Activated CD4-positive, alpha-beta T cell treated with anti-CD3 and anti-CD28 coated beads, Interleukin-2, amount 10 ng/mL, durations not matched to agents 7 days and 5 days (primary cell): ENCODE measurements at places on chromosomes 5 and 9.

- DNase-seq, result peak; percentile 47
These were observed 51.2 kb upstream of the ZSWIM6 start for GRCh38 chr5:61280761-61281427.

- DNase-seq, result no peak
These were observed 39.5 kb upstream of the MAMDC2 start for GRCh38 chr9:70003901-70004714.

DNA sequence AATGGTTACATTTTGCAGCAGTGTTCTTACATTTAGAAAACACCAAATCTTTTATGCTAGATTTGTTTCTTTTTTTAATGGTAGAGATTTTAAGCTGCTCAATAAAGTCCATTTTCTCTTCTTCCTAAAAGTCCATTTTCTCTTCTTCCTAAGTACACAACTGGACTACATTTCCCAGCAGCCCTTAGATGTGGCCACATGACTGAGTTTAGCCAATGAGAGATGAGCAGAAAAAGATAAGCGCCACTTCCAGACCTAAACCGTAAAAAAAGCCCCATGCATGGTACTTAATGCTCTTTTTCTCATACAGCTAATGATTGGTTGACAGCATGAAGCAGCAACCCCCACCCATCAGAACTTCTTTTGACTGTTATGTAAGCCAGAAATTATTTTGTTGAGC lies 206.7 kb downstream of the FAM114A2 start:
- no peak for DNase-seq

DNA sequence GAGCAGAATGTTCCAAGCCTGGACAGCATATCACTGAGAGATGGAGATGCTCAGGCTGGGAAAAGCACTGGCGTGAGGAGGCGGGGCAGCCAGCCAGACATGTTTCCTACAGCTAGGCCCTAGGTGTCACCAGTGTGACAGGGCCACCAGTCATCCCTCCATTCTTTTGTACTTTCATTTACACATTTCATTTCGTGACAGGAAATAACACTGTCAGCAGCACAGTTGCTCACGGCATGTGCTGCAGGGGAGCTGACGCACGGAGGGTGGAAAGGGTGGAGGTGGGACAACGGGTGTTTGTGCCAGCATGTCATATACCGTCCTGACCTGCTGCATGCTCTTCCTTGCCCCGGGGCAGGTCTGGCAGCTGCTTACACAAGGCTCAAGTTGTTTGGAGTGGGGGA lies 14.8 kb upstream of the CEMIP2 start:
- peak; percentile 86 for DNase-seq

DNA sequence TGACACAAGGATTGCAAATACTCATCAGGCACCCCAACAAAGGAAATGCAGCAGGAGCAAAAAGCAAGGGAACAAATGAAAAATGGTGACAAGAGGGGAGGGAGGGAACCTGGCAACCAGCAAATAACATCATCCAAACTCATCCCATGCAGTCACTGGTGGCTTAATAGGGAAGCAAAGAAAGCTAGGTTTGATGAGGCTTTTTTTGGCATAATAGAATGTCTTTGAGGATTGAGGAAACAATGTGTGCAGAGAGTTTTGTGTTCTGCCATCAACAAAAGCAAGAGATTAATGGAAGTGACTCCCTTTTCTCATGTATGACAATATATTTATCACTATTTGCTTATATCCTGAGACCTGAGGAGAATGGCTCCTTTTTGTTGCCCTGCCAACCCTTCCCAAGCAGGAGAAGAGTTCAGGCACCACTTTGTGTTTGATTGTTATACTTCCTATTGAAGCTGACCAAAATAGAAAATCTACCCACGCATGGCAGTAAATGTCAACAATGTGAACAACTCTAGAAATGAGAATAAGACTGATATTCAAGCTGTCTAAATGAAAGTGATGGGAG lies 375.7 kb downstream of the CAAP1 start:
- no peak for DNase-seq

GRCh38 chr5:141958546-141959172 lies 657 bp upstream of the PCDH12 start:
- no peak for DNase-seq

DNA sequence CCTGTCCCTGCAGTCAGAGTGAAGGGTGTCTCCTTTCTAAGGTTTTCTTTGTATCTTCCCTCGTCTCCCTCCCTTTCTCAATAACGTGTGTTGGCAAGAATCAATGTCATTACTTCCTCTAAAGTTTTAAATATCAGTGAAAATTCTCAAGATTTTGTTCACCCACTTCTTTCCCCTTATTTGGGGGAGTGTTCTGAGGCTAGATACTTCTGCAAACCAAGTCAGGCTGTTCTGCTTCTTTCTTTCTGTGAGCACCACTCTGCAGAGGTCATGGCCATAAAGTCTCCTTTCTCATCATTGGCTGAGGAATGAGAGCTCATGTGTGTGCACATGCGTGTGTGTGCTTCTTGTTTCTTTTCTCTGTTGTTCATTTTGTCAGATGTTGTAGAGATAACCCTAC lies 26.6 kb upstream of the SPATA31C2 start:
- no peak for DNase-seq

DNA sequence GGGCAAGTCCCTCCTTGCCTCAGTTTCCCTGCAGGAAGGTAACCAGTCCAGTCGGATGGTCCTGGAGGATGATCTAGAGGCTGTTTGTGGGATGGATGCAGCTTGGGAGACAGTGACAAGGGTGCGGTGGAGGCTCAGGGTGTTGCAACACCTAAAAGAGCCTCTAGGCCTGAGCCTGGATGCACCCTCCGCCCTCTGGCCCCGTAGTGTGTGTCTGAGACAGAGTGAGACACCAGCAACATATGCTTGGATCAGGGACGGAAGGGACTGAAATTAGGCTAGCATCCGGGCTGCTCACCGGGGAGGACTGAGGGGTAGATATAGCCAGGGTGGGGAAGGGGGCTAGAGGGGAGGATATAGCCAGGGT lies 1.1 kb downstream of the CRAT start:
- DNase-seq, result peak; percentile 27

DNA sequence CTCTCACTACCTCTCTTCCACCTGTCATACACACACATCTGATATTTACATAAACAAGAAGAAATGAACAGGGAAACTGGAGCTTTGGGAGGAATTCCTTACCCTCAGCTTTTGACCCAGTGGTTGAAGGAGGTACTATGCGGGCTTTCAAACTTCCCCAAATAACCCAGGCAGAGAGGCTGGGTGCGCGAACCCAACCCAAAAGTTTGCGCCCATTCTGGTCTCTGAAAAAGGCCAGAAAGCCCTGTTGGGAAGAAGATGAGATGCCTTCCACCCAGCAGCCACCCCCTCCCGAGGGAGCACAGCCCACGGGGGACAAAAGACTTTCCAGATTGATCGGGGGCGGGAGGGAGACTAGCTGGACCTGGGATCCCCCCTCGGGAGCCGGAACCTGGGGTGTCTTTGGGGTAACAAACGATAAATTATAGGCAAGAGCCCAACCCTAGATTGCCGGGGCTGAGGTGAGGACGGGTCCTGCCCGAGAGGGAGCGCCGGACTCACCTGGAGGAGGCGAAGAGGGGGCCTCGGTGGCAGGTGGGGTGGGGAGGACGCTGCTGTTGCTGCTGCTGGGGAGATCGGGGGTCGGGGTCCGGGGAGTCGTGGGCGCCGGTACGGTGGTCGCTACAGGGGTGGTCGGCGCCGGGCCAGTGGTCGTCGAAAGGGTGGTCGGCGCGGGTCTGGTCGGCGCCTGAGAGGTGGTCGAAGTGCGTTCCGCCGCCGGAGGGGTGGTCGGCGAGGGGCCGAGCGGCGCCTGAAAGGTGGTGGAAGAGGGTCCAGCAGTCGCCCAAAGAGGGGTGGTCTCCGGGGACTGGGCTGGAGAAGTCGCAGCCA lies 798 bp downstream of the MEGF9 start:
- peak; percentile 17 for DNase-seq

GRCh38 chr5:79851391-79851863 lies 139.6 kb downstream of the MTX3 start:
- DNase-seq, result no peak

- no peak for DNase-seq
These were observed 48.4 kb upstream of the PWWP2A start for GRCh38 chr5:160167624-160168165.

DNA sequence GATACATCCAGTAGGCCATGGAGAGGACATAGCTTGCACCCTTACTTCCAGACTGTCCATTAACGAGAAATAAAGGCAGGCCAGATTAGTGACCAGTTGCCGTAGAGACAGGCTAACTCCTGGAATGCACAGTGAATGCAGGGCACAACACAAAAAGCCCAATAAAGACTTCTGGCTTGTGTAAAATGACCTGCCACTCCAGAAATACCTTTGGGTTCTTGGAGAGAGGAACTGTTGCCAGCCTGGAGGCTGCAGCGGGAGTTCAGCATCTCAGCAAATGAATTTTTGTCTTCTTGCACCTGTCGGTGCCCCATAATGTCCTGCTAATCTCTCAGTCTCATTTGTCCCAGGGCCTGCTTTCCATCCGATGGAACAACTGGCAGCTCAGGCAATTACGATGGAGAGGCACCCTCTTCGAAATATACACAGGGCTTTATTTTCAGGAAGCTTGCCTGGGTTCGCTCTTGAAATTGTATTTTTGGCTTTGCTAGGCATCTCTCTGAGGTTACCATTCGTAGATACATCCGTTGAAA lies 538.8 kb upstream of the ZNF462 start:
- DNase-seq, result no peak

- no peak for DNase-seq
These were observed 56.2 kb upstream of the APC start for GRCh38 chr5:112681481-112681908.

GRCh38 chr9:92911511-92912475 lies 34.0 kb upstream of the ZNF484 start:
- DNase-seq, result no peak

GRCh38 chr5:80187421-80188090 lies 68.3 kb downstream of the SERINC5 start:
- DNase-seq, result no peak

- DNase-seq, result no peak
These were observed 34.5 kb upstream of the SMAD5 start for GRCh38 chr5:136098176-136098575.

DNA sequence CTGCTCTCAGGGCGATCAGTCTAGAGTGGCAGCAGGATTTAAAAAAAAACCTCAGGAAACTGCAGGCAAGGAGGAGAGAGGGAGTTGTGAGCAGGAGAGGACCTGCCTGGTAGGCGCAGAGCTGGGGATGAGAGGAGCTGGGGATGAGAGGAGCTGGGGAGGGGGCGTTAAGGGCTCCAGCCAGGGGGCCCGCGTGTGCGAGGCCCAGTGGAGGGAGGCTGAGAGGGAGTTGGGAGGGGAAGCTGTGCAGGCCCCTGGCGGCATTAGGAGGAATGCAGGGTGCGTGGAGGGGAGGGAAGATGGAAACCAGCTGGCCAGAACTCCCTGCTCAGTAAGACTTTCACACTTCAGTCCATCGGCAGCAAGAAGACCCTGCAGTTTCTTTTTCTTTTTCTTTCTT lies 45.2 kb upstream of the HMCN2 start:
- no peak for DNase-seq

DNA sequence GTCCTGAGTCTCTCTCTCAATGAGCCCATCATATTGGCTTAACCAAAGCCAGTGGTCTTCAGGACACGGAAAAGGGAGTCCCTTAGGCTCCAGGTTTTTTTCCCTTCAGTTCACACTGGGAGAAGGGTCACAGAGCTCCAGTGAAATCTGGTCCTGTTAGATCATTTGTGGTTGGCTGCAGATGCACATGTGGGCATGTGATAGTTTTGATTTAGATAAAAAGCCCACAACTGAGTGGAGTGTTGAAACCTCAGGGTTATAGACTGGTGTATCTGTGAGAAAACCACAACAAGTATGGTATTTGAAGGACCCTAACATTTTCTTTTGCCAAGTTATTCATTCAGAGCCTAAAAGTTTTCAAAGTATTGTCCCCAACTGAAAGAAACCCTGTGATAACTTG lies 46.7 kb downstream of the PRLR start:
- no peak for DNase-seq

DNA sequence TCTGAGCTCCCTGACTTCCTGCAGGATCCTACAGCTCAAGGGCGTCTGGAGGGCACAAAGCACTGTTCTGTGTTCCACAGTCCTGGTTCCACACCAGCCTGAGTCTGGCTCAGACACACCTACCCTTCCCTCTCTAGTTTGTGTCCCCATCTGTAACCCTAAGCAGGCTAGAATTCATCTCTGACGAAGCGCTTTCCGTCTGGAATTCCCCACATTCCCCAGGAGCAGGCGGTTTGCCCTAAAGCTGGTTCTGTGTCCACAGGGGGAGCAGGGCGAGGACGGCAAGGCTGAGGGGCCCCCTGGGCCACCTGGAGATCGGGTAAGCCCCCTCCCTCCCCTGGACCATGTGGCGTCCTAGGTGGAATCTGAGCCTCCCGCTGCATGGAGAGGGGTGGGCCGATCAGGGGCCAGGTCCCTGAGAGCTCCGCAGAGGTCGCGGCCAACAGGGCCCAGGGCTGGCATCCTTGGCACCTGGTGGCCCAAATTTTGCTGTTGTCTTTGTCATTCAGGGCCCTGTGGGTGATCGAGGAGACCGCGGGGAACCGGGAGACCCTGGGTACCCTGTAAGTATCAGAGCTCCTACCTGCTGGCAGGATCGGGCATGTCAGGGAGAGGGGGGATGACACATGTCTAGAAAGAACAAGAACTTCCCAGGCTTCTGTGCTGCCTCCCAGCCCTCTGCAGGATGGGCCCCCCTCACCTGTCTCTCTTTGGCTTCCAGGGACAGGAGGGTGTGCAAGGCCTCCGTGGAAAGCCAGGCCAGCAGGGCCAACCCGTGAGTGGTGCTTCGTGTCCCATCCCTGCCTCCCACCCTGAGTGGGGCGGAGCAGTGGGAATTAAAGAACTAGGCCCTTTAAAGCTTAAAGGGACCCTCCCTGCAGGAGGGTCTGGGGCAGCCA lies 34.5 kb upstream of the ORM1 start:
- no peak for DNase-seq

GRCh38 chr9:112325600-112325999 lies 7.8 kb downstream of the PTBP3 start:
- no peak for DNase-seq

- no peak for DNase-seq
These were observed 37.7 kb upstream of the STXBP1 start for GRCh38 chr9:127574072-127574993.

- no peak for DNase-seq
These were observed 12.6 kb upstream of the TTC23L start for GRCh38 chr5:34826347-34826746.

- no peak for DNase-seq
These were observed 19.0 kb downstream of the HNRNPK start for GRCh38 chr9:83960991-83961390.

DNA sequence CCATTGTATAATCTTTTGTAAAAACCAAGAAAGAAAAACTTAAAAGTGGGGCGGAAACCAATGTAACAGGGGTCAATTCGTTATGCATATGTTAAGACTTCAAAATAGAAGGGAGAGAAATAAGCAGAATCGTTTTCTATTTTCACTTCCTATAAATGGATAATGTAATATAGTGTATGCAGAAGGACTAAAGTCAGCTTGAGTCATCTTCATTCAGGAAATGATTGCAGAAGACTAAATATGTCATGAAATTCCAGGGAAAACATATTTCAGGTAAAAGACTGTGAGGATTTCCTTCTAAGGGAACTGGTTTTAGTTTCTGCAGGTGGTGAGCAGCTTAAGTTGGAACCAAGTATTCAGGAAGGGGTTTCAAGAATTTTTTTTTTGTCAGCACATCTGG lies 753.3 kb downstream of the IRX1 start:
- no peak for DNase-seq

- no peak for DNase-seq
These were observed 71.0 kb downstream of the BRINP1 start for GRCh38 chr9:119298076-119298853.
